ENCODE measurements at places on chromosomes 1 and 21.

DNA sequence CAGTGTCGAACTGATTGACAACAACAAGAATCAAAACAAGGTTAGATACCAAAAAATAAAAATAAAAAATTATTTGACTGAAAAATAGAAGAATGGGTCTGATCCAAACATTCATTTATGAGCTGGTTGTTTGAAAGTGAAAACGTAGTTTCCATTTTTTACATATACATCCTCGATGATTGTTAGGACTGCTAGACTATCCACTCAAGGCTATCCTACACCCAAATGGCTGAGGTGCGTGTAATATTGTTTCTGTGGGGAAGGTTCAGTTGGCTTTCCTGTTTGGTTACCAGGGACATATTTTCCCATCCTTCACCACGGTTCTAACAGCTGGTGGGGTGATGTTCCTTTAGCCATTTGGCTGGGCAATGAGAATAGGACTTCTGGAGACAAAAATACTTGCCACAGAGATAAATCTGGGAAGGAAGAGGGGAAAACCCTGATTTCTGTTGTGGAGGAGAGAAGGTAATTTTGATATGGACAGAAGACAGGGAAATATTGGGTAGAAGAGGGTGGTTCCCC lies 66.3 kb downstream of the MAP3K7CL start:
- no peak for DNase-seq

DNA sequence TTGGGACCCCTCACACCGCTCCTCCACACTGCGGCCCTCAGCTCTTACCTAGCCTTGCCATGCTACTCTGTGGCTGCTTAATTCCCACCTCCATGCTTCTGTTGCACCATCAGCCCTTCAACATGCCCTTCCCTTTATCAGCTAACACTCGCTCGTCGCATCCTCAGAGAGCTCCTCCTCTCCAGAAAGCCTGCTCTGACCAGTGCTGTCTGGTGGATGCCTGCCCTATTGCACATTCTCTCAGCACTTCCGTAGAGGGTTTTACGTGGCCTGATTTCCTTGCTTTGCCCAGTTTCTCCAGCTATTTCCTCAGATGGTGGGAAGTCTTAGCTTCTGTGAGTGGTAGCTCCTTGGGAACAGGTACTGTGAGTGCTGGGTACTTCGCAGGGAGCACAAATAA lies 10.3 kb upstream of the LAD1 start:
- DNase-seq, result no peak

DNA sequence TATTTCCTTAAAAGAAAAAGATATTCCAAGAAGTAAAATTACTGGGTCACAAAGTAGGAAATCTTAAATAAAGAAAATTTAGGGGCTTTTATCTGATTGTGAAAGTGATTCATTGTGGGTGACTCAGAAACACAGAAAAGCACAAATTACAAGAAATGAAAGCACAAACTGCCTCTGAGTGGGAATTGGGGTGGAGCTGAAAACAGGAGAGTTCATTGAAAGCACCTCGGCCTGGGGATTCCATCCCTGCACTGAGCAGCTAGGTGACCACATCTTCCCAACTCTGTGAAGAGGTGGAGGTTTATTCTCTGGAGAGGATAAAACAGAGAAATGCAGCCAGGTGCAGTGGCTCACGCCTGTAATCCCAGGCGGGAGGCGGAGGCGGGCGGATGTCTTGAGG lies 7.4 kb downstream of the GJA4 start:
- no peak for DNase-seq

DNA sequence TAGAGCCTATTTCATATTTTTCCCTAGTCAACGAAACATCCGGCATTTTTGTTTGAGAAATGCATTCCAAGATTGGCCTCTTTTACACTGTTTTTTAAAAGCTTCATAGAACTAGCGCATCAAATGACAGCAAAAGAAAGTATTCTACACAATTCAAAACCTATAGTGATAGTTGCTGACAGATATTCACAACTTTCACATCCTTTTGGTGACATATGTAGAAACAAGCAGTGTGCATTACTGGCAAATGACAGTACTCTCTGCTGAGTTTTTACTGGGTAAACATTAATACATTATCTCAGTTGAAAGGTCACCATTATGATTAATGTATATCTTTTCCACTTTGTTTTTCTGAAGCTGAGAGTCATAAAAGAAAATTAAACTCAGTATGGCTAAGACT lies 135.4 kb upstream of the RGS18 start:
- DNase-seq, result no peak

GRCh38 chr1:212515329-212515760 lies 82.6 kb downstream of the NENF start:
- DNase-seq, result no peak

DNA sequence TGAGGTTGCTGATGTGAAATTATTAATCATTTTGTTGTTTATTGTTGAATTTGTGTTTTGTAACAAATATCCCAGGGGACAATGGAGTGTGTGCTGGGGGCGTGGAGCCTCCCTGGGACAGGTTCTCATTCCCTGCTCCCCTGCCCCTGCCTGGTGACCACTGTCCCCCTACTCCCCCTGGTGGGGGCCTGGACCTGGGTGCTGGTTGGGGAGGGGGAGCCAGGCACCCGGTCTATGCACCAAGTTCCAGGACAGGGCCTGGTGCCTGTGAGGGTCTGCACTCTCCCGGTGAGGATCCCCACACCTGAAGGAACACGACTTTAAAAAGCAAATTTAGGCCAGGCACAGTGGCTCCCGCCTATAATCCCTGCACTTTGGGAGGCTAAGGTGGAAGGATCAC lies 42.4 kb downstream of the CHD5 start:
- DNase-seq, result no peak

DNA sequence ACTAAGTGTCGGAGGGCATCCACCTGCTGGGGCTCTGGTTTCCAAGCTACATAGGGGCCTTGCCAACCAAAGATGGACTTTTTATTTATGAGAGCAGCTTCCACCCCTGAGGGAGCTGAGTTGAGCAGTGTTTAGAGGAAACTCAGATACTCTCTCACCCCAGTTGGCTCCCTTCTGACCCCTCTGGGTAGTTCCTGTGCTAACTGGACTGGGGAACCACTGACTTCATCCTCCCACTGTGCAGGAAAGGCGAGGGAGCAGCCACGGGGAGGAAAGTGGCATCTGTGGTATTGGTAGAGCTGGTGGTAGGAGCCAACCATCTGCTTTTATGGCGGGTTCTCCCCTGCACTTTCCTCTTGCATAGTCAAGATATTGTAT lies 70.4 kb downstream of the MPZL1 start:
- no peak for DNase-seq

DNA sequence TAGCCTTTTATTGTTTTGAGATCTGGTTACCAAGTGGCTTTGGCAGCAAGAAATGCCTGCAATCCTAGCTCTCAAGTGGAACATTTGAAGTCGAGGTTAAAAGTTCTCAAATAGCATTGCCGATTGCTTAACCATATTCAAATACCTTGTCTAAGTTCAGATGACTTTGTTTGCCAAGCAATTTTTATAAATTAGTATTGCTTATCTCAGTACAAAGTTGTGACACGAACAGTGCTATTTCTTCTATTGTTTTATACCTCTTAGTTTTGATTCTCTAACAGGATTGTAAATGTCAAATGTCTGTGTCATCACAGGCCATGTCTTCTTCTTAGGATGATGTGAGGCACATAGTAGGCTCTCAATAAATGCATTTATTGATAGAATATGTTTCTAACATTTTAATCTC lies 633.3 kb downstream of the PTPRC start:
- DNase-seq, result no peak

DNA sequence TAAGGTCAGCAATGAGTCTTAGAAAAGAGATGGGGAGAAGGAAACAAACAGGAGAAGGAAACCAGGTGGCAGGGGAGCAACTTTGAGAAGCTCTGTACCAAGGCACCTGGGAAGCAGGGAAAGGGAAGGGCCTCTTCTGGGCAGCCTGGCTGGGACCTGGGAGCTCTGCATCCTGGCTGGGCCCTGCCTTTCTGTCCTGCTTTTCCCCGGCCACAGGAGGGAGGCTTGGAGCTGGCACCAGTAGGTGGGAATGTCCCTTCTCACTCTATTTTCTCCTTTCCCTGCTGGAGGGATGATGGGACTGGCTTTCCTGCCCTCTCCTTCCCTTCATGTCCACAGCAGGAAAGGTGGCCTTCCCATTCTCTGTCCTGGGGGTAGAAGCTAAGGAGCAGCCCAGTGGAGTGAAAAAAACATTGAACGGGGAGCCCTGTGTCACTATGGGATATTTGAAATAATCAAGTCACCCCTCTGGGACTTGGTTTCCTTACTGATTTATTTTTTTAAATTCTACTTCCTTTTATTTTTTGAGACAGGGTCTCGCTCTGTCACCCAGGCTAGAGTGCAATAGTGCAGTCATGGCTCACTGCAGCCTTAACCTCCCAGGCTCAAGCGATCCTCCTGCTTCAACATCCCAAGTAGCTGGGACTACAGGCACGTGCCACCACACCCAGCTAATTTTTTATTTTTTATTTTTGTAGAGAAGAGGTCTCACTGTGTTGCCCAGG lies 5.1 kb upstream of the NES start:
- DNase-seq, result no peak
